ENCODE measurements at places on chromosomes 4 and X. TPM values are rescaled to one million over a fixed set of nuclear protein-coding genes. Genes with fewer than 3 reads are reported as not detected.

DNA sequence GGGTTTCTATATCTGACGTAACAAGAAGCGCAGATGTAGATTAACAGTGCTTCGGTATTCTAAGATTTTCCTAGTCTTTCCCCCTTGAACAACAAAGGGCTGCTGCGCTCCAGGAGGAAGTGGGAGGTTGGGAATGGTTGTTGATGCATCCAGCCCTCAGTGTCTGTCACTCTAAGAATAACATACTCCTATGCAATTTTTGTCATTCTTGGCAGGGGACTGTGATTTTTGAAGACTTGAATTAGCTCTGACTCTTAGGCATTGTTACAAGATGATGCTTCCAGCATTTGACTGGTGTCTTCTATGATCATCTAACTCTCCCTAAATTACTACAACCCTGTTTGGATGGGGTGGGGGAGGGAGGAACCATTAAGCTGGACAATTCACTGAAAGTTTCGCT is 394.2 kb downstream of the ARHGAP24 start:
- no peaks in the 10 kb centered on the region for H3K4me1 ChIP-seq
- no peak for DNase-seq
- H3K27me3 ChIP-seq: no peaks in the 10 kb centered on the region
- no peak overlapping the region for H3K4me3 ChIP-seq

- no peaks in the 10 kb centered on the region for H3K27me3 ChIP-seq
- no peaks in the 10 kb centered on the region for H3K36me3 ChIP-seq
- no peaks in the 10 kb centered on the region for H3K4me1 ChIP-seq
- H3K27ac ChIP-seq: no peak overlapping the region
- no peak for DNase-seq
These were observed 169.4 kb downstream of the MAD2L1 start for GRCh38 chr4:119897260-119897659.

VSIG4 gene
- 29.8 TPM for total RNA-seq

DNA sequence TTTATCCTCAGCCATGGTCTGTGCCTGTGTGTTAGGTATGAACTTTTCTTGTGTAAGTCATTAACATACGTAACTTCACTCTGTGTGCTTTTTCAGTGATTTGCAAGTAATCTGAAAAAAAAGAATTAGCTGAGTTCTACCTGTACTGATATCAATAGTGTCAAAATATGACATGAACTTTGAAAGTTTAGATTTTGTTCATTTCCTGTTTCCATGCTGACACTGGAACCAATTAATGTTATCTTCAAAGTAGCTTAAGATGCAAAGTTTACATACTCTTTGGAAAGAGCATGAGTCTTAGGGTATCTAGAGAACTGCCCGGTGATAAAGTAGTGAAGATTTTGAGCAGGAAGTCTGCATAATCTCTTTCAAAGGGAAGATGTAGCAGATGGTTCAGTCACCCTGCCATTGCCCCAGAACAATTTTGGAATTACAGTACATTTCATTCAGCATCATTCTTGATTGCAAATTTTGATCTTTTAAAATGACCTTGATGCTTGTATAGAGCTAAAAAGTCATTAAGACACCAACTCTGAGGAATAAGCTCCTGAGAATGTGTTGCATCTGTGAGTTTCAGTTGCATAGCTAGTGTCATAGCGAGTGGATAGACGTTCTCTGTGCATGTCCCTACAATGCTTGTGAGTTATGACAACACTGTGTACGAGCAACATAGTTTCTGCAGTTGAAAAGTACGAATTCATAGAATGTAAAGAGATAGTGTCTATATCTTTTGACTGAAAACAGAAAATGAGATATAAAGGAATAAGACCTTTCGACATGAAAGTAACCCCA is 130.5 kb downstream of the PTTG2 start:
- H3K27ac ChIP-seq: no peak overlapping the region
- peaks cover 5% of the 10 kb centered on the region for H3K4me1 ChIP-seq
- H3K4me3 ChIP-seq: no peak overlapping the region
- no peaks in the 10 kb centered on the region for H3K27me3 ChIP-seq

TLR8 gene
- 2.1 TPM for total RNA-seq

All from spinal cord (tissue), 10 donors.